Left hindlimb (tissue), 1 donor: ENCODE measurements at places on chromosomes 11 and 22.

DNA sequence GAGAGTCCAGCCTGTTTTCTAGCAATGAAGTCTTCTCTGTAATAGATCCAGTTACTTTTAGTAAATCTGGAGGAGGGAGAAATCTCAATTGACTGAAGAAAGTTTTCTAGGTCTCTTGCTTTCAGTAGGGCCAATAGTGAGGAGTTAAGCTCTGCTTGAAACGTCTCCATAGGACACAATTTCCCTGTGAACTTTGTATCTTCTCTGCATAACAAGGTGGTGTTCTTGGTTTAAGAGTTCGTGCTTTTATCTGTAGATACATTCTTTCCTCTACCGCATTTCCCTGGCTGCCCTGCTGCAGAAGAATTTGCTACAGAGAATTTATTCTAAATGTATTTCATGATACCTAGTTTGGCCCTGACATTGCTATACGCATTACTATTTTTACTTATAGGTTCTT lies 183.1 kb downstream of the ARHGAP42 start:
- no peak for DNase-seq

GRCh38 chr11:132770829-132771530 lies 761.3 kb downstream of the OPCML start:
- no peak for DNase-seq

DNA sequence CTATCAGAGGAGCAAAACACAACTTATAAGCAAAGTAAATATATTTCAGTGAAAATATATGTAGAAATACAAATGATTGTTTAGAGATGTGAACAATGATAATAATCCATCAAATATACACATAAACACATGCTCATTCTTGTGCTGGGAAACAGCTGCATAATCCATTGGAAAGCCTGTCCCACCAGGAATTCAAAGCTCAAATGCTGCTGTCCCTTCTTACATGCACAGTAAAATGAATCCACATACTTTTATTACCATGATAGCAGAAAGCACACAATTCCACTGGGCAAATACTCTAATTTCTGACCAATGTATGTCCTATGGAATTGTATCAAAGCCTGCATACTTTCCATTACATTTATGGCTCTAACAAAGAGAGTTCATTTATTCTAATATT lies 44.5 kb downstream of the SOX6 start:
- no peak for DNase-seq

- no peak for DNase-seq
Observed at GRCh38 chr11:15685306-15685705, 570.6 kb downstream of the INSC start.

GRCh38 chr11:58626934-58627483 lies 4.5 kb downstream of the CNTF start:
- DNase-seq = no peak

DNA sequence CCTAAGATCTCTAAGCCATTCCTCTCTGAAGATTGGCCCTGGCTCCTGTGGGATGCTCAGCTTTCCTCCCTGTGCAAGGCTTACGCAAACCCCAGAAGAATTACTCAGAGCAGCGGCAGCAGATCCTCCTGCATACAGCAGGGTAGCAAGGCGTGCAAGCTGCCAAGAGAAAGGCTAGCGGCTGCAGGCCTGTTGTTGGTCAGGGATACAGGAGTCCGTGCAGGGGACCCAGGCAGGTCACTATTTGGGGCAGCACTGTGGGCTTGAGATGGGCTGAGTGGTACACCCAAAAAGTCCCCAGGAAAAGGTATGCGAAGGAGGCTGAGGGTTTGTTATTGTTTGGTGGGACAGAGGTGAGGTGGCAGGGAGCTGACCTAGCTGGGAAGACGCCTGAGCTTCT lies 1.5 kb downstream of the GLB1L2 start:
- no peak for DNase-seq

DNA sequence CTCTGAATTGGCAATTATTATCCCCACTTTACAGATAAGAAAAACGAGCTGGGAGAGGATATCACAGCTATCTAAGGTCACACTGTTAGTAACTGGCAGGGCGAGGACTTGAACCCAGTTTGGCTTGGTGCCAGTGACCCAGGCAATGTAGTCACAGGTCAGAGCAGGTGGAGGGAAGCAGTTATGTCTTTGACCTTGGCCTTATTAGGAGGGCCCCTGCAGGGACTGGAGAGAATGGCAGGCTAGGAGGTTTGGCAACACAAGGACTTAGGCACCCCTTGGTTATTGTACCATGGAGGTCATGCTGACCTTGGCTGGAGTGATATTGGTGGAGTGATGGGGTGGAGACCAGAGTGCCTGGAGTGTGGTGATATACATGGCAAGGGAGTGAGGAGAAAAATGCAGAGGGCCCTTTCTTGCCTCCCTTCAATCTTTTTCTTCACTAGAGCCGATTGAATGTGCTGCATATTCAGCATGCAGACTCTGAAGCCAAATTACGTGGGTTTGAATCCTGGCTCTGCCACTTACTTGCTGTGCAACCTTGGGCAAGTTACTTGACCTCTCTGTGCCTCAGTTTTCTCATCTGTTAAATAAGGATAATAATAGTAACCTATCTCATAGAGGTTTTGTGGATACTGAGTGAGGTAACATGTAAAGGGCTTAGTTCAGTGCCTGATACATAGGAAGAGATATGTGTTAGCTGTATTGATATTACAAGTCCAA lies 92.7 kb upstream of the TBCEL start:
- DNase-seq = no peak

- no peak for DNase-seq
Observed at GRCh38 chr11:95991545-95991944, 67.6 kb upstream of the MTMR2 start.

GRCh38 chr11:73521621-73522020 lies 76.3 kb downstream of the FAM168A start:
- no peak for DNase-seq

DNA sequence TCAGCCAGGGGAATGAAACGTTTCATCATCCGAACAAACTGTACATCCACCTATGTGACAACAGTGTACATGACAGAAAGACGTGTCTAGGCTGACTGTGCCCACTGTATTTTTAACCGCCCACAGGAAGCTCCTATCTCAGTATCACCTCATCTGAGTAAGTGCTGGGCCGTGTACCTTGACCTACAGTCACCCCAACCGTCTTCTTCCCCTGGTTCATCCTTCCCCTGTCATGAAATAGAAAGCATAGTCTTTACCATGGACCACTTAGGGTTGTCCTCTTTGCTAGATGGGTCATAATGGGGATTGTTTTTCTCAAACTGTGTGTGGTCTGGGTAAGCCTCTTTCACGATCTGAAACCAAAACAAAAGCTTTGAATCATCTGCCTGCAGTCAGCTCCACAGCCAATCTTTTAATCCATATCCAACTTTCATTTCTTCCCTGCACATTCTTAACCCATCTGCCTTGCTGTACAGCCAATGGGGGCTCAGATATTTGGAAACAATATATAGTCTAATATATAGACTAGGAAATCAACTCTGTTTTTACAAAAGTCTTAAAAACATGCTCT lies 4.2 kb downstream of the THYN1 start:
- DNase-seq = no peak

DNA sequence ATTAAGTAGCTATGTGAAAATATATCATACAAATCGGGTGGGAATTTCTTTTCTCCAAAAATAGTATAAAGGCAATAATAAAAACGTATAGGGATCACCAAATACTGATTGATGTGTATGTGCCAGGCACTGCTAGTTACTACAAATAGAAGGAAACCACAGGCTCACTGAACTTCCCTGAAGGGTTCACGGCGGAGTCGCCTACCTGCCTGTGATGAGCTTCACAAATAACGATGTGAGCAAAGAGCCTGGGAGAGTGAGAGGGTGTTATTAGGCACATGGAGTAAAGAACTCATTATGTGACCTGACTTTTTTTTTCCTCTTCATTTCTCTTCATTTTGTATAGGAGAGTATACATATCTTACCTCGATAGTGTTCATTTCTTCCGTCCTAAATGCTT lies 36.0 kb upstream of the L3MBTL2 start:
- DNase-seq = no peak

- DNase-seq = no peak
Observed at GRCh38 chr11:118699506-118700220, 20.2 kb upstream of the TREH start.

DNA sequence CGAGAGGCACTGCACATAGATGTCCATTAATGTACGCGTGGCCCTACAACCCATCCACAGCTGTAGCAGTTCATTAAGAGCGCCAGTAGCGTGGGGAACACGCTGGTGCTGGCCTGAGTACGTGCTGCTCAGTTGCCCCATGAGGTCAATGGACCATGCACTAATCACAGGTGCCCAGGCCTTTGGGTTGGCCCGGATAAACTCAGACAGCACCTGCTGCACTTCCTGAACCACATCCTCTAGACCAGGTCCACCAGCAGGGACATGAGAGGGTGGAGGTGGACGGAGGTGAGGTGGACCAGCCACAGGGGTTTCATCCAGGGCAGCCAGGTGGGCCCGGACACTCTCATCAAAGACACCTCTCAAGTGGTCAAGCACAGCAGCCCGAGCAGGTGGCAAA lies 3.1 kb upstream of the GANAB start:
- DNase-seq = no peak
